Activated CD4-positive, alpha-beta T cell treated with anti-CD3 and anti-CD28 coated beads, Interleukin-2, amount 50 U/mL, for 1 hour (primary cell): ENCODE measurements at places on chromosomes 1 and 21.

DNA sequence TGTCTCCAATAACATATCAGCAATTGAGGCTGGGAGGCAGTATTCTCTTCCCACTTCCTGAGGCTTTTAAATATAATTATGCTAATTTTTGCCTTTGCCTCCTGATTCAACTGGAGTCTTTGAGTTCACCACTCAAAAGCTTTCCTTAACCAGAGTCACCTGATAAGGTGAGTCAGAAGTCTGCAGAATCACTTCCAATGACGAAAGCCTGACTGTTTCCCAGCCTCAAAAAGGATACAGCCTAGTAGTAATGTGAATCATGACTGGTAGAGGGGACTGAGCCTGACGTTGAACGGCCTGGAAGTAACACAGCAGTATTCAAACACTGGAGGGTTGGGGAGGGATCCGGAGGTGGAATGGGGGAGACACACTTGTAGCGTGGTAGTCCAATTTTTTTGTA lies 10.4 kb upstream of the MRPL9 start:
- no peak for DNase-seq

GRCh38 chr21:33976082-33977016 lies 60.7 kb upstream of the ATP5PO start:
- DNase-seq = peak; percentile 51

DNA sequence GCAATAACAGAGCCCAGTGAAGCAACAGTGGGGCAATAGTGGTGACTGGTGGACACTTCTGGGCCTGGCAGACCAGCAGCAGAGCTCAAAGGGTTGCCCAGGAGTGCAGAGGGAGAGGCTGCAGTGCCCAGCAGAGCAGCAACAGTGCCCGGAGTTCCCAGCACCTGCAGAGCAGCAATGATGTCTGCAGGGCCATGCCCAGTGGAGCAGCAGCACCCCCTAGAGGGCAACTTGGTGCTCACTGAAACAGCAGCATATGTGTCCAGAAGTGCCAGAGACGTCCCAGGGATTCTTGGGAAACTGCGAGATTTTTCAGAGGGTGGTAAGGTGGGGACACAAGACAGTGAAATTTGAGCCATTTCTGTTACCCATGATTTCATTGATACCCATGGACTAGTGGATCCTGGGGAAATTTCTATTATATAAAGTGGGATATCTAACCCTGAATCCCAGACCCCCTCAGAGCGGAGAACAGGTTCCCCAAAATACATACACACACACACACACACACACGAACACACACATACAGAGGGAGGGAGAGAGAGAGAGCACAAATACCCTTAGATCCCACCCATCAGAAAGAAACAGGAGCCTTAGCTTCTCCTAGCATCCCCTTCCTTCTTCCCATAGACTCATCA lies 156.9 kb upstream of the GJB5 start:
- peak; percentile 35 for DNase-seq

- no peak for DNase-seq
Measured at GRCh38 chr1:37410105-37410504, 64.3 kb upstream of the ZC3H12A start.

- DNase-seq = no peak
Measured at GRCh38 chr1:205313563-205314308, 7.8 kb downstream of the NUAK2 start.

GRCh38 chr1:162327144-162327787 lies 49.4 kb downstream of the SPATA46 start:
- no peak for DNase-seq

DNA sequence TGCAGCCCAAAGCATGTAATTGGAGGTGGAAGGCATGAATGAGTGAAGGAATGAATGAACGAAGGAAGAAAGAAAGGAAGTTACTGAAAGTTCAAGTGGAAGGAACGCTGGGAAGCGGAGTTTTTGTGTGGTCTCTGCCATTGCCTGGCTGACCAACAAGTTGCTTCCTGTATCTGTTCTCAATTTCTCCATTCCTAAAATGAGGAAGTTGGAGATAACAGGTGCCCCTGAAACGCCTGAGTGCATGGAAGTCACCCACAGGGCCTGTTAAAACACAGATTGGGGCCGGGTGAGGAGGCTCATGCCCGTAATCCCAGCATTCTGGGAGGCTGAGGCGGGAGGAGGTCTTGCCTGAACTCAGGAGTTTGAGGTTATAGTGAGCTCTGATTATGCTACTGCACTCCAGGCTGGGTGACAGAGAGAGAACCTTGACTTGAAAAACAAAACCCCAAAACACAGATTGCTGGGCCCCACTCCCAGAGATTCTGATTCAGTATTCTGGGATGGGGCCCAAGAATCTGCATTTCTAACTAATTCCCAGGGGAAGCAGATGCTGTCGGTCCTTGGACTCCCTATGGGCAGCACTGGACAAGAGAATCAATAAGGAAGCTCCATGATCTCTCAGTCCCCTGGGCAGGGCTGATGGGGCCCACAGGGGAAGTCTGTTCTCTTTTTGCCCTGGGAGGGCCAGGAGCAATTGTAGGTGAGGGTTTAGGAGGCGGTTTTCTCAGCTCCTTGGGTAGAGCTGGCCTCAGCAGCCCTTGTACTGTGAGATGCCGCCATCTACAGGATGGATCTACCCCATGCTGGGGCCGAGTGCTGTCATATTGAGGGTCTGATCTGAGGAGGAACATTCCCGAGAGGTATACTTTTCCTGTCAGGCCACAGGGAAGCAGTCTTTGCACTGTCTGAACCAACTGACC lies 3.3 kb upstream of the CNR2 start:
- DNase-seq = peak; percentile 26
